ENCODE measurements at places on chromosomes 6 and 20.

DNA sequence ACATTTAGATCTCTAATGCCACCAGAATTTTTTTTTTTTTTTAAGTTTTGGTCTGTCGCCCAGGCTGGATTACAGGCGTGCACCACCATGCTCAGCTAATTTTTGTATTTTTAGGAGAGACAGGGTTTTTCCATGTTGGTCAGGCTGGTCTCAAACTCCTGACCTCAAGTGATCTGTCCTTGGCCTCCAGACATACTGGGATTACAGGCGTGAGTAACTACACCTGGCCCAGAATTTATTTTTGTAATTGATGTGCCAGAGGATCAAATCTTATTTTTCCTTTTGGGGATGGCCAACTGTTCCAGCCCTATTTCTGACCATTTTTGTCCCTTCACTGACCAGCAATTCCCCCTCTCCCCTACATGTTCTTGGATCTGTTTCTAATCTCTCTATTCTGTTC, 18.0 kb upstream of the MYMX start:
- no peak for DNase-seq

DNA sequence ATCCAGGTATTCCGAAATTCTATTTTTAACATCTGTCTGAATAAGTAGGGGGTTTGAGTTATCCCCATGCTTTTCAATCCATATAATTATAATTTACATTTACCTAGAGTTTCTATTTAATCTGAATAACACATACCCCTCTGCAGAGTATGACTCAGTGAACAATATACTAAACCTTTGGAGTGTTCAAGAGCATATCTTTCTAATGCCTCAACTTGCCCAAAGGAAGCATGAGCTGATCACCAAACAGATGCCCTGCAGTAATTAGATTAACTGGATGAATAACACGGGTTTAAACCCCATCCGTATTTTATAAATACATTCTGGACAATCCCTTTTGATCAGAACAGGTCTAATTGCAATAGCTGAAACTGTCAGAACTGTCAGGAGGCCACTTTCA, 897.1 kb downstream of the TFAP2A start:
- DNase-seq = no peak

DNA sequence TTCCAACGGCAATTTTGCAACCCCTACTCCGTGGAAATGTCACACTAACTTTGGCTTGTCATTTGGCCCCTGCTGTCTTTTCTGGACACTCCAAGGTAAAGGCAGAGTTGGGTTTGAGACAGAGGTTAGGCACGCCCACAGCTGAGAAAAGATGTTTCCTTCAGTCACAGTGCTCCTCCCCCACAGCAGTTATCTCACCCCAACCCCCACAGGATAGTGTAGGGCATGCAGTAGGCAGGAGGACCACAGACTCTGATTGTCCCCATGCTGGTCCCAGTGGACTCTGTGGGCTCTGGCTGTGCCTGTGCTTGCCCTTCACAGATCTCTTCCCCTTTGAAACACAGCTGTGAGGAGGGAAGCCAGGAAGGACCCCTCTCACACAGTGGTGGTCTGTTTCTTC, 124.0 kb upstream of the CARMIL1 start:
- no peak for DNase-seq

DNA sequence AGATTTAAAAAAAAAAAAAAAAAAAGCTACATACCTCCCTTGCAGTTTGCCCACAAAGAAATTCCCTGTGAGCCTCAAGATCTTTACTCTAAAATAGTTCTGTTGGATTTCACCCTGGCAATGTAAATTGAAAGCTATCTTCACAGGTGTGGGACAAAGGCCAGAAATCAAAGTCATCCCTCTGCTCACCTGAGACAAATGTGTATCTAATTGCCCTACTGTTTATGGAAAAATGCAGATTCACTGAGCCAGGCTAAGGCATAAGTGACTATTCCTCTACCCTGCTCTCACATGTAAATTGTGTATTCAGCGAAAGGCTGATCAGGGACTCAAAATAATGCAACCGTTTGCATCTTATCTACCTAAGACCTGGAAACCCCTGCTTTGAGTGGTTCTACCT, 98.5 kb upstream of the SHLD1 start:
- DNase-seq = no peak

DNA sequence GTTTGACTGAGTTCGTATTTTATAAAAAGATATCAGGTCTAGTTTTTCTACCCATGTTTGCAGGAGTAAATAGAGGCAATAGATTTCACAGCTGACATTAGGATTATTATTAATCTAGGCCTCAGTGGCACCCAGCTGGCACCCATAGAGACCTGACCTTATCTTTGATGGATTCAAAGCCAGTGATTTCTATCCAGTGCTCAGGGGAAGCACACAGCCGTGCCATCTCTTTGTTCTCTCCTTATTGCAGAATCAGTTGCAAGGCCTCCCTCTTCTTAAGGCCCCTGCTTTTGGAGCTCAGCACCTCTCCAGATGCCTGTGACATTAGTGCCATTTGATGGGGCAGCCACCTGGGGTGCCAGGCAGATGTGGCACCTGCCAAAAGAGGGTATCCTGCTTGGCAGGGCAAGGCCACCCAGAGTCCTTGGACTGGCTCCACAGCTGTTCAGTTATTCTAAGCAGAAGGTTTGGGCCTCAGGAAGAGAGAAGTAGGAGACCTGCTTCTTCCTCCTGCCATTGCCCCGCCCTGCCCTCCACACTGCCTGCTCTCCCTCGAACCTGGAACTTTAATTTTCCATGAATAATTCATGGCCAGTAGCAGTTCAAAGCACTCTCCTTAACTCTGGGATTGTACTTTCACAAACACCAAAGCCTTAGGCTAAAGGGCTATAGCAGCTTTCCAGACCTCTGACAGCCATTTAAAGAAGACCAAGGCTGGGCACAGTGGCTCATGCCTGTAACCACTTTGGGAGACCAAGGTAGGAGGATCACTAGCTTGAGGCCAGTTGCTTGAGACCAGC, 206.3 kb downstream of the ZDHHC14 start:
- DNase-seq = no peak

- DNase-seq = no peak
These were observed 148.8 kb downstream of the QKI start for GRCh38 chr6:163563318-163563717.

- DNase-seq = no peak
These were observed 5.3 kb upstream of the ADGRF5 start for GRCh38 chr6:46927066-46927465.

DNA sequence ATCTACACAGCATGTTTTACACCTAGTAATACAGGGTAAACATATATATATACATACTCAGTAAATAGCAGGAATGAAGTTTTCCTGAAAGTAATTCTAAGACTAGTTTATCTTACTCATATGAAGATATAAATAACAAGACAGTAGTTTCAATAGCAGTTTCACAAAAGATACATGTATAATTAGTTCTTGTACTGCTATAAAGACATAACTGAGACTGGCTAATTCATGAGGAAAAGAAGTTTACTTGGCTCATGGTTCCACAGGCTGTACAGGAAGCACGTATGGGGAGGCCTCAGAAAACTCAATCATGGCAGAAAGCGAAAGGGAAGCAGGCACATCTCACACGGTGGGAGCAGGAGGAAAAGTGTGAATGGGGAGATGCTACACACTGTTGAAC, 16.9 kb downstream of the RARS2 start:
- DNase-seq = no peak

All from HuH-7 (cell line).